ENCODE measurements at places on chromosomes 6 and 20.

- no peak for DNase-seq
Observed at GRCh38 chr20:43914311-43915210, at the start of gene TOX2. Gene TOX2, plus strand, starts transcription at chr20:43914852. Its CDS starts 40 bp downstream, at chr20:43914892.

- DNase-seq: no peak
Observed at GRCh38 chr20:47970282-47970903, 185.1 kb upstream of the SULF2 start.

DNA sequence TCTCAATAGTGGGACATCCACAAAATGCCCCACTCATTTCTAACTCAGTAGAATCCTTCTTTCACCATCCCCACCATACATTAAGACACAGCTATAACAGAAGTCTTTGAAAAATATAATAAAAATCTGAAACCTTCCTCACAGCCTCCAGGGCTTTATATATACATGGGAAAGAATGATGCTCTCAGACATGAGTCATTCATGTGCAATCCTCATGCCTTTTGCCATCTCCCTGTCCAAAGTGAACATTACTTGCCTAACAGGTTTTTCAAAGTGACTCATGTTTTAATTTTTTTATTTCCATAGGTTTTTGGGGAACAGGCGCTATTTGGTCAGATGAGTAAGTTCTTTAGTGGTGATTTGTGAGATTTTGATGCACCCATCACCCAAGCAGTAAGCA is 162.7 kb downstream of the RALGAPA2 start:
- DNase-seq: no peak

- no peak for DNase-seq
Observed at GRCh38 chr20:7850775-7851490, 89.3 kb downstream of the HAO1 start.

DNA sequence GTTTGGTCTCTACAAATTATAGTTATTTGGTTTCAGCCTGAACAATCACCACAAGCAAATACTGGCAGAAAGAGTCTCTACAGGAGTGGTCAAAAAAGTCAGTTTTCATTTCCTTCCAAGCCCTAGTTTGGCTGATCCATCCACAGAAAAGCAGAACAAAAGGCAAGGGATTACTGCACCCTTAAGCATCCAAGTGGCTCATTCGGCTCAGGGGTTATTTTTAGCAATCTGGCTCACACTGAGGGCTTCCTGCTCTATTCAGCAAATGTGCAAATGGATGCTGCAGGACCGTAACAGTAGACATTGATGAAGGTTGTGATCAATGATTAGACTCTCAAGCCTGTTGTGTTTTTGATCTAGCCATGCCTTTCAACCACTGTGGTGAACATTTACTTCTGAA is 62.2 kb upstream of the FABP7 start:
- DNase-seq: no peak

DNA sequence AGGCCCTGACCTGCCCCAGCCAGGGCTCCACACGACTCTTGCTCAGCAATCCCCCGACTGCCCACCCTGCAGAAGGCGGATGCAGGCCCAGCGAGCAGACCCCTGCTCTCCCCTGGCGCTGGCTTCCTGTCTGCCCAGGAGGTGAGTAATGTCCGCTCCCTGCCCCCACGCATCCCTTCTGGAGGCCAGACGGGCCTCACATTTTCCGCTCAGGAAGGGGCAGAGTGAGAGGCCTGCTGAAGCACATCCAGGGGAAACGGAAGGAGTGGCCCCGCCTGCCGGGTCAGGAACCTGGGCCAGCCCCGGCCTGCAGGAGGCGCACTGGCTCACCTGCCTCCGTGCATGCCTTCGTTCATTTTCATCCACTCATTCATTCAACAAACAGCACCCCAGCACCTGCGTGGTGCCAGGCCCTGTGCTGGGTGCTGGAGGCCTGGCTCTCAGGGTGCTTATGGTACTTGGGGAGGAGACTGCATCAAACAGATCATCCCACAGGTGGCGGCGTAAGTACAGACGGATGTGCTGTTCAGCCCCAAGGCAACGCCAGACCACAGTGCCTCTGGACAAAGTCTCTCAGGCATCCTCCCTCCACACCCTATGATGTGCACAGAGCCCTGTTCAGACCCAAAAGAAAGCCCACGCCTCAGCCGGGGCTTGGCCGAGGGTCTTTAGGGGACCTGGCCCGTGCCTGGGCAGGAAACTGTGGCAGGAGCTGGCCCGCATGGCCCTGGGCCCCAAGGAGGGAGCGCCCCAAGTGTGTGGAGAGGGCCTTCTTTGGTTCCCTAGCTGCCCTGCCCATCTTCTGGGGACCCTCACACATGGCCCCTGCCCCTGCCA is 112.1 kb downstream of the ASXL1 start:
- no peak for DNase-seq

- DNase-seq: no peak
Observed at GRCh38 chr20:57770852-57771720, 61.3 kb upstream of the PMEPA1 start.

DNA sequence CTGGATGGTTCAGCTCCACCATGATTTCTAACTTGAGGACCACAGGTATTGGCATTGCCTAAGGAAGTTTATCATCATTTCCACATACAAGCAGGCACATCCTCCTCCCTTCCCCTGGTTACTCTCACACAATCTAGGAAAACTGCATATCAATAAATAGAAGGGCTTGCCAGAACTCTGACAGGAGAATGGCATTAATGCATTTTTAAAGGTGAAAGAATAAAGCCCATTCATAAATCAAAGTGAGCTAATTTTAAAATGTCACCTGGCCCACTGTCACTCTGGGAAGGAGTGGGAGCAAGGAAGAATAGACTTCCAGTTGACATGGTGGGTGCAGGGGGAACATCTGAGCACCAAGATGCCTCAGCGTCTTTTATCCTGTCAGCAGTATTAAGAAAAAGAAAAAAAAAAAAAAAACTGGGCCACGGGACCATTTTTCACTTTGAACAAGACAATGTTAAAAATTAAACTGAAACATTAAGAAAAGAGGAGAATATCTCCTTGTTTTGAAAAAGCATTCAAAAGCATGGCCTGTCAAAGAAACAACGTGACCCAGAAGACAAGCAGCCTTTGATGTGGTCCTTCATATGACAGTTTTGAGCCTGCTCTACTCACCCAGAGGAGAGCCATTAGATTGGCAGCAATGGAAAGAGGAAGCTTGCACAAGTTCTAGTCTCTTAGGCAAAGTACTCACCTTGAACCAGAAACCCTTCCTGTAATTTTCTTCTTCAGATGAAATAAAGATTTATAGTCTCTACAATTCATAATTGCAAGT is 39.3 kb upstream of the SMLR1 start:
- DNase-seq: no peak

Data from stimulated activated CD4-positive, alpha-beta T cell treated with anti-CD3 and anti-CD28 coated beads, Interleukin-2, amount 100 ng/mL, for 24 hours (primary cell).